ENCODE measurements at places on chromosomes 6 and 20.

DNA sequence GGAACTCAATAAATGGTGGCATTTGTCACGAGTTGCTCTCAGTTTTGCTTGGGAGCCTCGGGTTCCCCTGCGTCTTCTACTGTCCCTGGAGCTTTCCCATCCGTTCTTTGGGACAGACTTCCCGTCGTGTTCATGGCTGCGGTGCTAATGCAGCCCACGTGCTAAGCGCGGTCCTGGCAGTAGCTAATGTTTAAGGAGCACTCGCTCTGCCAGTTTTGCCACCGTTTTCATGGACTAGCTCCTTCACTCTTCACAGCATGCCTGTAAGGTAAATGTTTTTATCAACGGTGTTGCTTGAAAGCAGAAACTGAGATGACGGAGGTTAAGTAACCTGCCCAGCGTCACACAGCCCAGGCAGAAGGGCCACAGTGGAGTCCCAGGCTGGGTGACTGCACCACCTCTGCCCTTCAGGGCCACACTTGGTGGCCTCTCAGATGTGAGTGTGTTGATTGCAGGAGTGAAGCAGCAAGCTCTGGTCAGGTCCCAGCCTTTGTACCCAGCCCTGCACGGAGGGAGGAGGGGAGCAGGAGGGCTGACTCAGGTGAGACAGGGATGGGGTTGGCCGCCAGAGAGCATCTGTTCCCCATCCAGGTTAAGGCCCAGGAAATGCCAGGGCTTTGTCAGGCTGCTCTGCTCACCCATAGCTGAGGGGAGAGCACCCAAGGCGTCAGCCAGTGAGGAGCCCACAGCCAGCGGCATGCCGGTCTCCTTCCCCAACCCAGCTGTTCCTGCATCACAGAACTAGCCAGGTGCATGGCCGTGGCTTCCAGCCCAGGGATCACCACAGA is 181.8 kb downstream of the ZMYND8 start:
- DNase-seq, result no peak

GRCh38 chr20:13029687-13030375 is 21.1 kb downstream of the SPTLC3 start:
- no peak for DNase-seq

DNA sequence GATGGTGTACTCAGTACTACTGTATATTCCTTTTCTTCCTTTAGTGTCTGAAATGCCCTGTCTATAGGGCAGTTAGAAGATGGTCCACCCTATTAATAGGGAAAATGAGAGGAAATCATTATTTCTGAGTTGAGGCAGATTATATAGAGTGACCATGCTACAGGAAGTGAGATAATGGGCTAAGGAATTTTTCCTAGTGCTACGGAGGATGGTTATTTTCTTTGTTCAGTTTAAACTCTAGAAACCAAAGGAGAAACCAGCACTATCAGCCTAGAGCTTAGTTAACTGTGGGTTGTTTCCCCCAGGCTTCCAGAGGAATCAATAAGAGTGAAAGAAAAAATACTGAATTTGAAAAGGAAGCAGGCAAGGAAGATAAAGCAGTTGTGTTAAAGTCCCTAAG is 474 bp downstream of the TSBP1 start:
- DNase-seq, result no peak

- DNase-seq, result no peak
Observed at GRCh38 chr20:8304124-8304816, 172.2 kb downstream of the PLCB1 start.

GRCh38 chr6:90028066-90028778 is 134.0 kb downstream of the GJA10 start:
- DNase-seq, result no peak

GRCh38 chr6:52284131-52284459 is 447 bp downstream of the MCM3 start:
- no peak for DNase-seq

- no peak for DNase-seq
Observed at GRCh38 chr6:150332939-150333584, 35.8 kb upstream of the IYD start.

GRCh38 chr6:139701003-139701402 is 326.6 kb upstream of the CITED2 start:
- no peak for DNase-seq

DNA sequence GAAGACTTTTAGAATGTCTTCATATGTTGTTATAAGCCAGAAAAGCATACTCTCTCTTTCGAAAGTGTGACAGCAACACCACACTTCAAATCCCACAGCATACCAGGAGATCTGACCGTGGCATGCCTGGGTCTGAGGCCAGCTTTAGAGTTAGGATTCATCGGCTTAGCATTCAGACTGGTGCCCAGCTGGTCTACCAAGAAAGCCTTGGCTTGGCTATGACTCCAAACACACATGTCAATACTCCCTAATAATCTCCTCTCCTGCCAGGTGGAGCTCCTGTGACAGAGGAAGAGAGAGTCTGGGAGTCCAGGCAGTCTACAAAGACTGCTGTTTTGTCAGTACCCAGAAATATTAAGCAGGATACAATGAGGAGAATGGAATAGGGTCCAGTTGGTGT is 77.1 kb upstream of the MAN1A1 start:
- no peak for DNase-seq

- DNase-seq, result no peak
Observed at GRCh38 chr6:139425780-139426179, 51.3 kb upstream of the CITED2 start.
